Gastrocnemius medialis (tissue), 4 donors: ENCODE measurements at places on chromosomes 11 and 22.

DNA sequence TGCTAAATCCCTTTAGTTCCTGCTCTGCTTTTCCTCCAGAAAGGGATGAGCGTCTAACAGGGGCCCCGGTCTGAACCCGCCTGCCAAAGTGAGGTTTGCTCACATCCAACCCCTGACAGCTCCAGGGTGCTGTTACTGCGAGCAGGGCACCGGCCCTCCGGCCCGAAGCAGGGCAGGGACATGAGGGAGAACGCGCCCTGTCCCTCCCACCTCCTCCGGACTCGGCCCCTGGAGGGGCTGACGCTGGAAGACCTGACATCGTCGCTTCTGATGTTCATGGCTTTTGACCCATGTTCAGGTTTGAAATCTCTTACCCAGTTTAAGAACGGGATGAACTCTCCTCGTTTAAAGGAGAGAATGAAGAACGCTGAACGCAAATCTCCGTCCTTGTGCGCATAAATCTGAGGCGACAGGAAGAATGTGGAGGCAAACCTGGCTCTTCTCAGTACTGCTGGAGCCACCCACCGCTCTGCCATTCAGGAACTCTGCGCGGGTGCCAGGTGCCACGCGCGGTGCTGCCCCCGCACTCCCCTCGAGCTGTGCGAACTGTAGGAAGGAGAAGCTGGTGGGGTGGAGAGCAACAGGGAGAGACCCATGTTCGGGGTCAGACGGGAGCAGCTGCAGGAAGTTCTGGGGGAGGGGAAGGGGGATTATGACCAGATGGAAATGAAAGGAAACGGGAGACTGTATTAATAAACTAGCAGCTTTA is 826 bp upstream of the EEF1G start:
- DNase-seq, result no peak

- DNase-seq, result no peak
Measured at GRCh38 chr22:49871482-49871881, 17.8 kb downstream of the ZBED4 start.

DNA sequence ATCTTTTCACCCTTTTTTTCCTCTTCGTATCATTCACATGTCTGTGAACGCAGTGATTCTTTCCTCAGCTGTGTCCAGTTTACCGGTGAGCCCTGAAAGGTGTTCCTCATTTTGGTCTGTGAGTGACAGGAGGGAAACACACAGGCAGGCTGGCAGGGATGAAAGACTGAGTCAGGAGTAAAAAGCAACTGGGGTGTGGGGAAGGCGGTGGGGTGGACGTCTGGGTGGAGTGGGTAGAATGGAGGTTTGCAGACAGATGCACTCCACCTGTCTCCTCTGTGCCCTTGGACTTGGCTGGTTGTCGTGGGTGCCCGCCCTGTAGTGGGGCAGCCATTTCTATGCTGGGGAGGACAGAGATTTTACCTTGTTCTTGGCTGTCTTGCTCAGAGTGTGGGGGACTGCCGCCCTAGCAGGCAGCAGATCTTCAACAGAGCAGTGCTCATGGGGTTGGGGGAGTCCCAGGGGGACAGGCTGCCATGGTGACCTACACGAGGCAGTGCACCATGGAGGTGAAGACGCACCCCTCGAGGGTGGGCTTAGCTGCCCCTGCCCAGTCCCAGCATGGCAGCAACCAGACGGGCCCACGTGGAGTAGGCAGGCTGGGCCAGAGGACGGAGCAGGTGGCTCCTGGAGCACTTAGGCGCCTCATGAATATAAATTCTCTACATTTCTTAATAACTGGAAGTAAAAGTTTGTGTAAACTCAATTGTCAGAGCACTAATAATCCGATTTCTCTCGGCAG is 603.7 kb downstream of the TBC1D22A start:
- no peak for DNase-seq

- DNase-seq, result no peak
Measured at GRCh38 chr11:5626196-5626595, 1.4 kb downstream of the TRIM34 start.
